ENCODE measurements at places on chromosomes 3 and 15.

- DNase-seq, result peak; percentile 90
Measured at GRCh38 chr3:147816752-147817151, 407.6 kb downstream of the ZIC1 start.

DNA sequence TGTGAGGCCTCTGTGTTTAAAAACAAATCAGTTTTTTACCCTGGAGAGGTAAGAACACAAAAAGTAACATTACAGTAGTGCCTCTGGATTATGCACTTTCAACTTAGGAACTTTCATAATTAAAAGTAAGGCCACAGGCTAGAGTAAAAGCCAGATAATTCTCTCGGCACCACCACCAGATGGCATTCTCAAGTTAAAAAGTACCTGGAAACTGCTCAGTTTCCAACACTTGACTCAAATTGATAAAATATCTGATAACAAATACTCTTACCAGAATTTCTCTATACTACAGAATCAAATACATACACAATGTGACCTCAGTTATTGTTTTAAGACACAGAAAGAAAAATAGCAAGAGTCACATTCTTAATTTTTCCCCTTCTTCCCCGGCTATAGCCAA, 19.9 kb downstream of the SPICE1 start:
- DNase-seq, result no peak

DNA sequence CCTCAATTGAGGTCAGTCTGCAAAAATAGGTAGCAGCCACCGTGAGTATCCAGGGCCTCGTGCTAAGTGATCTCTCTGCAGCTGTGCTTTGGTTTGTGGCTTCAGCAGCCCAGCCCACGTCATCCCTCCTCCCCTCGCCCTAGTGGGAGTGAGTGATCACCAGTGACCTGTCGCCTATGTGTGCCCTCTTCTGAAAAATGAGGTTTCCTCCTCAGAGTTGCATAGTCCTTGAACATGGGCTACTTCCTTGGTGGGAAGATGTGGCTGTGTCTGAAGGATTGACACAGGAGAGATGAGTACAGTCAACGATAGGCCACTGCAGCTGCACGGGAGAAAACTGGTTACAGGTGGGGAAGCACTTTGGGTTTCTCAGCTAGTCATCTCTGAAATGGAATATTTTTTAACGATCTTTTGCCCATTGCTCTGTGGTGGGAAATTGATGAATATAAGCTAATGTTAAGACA, 144.8 kb upstream of the BHLHE40 start:
- no peak for DNase-seq

DNA sequence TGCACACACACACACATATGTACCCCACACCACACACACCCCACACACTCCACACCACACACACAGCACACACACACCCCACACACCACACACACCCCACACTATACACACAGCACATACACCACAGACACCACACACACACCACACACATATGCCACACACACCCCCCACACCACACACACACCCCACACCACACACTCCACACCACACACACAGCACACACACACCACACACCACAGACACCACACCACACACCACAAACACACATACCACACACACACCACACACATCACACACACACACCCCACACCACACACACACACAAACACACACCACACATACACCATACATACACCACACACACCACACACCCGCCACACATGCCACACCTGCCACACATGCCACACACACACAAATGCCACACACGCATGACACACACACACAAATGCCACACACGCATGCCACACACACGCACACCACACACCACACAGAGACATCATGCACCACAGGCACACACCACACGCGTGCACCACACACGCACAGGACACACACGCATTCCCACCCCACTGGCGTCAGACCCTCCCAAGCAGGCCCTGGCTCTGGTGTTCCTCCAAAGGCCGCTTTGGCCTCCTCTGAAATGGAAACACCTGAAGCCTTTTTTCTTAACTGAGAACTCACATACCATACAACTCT, 15.7 kb downstream of the CHST13 start:
- no peak for DNase-seq

DNA sequence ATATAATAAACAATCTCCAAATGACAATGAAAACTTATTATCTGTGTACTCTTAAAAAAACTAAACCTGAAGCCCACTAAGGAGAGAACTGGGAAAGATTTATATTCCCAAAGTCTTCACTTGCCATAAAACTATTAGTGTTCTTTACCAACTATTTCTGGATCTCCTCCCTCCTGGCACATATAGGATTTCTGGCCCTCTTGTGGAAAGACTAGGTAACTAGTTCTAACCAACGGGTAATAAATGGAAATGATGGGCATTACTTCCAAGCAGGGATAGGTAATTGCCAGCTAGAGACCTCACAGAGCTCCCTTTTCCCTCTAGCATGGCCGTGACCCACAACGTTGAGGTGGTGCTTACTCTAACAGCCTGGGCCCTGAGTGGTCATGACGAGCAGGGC, 110.1 kb downstream of the DNAH12 start:
- no peak for DNase-seq
